Right lung (tissue), 10 donors: ENCODE measurements at places on chromosomes 12 and 14. TPM values are rescaled to one million over a fixed set of nuclear protein-coding genes. Genes with fewer than 3 reads are reported as not detected.
A peak's percentile ranks its signal among the peaks of the same experiment; 100 is the strongest.

- DNase-seq: no peak
Measured at GRCh38 chr14:56630707-56631106, 51.1 kb downstream of the TMEM260 start.

AICDA gene
- polyA plus RNA-seq: 0.15 TPM

CLEC1B gene
- polyA plus RNA-seq: 3.0 TPM

DNA sequence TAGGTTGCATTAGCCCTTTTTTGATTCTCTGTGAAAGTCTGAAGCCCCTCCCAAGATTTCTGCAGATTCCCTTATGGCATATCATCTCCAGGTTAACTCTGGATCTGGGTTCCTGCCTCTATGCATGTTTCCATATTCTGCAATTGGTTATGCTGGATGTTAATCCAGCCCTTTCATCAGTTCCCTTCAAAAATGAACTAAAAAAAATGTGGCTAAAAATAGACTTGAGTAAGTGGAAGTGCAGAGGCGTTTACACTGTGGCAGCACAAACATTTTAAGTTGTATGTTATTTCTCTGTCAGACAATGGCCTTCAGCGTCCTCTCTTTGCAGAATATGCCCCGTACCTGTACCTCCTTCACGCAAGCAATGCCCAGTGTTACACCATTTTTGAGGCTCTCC, 11.4 kb downstream of the MGST1 start:
- no peak for DNase-seq

DNA sequence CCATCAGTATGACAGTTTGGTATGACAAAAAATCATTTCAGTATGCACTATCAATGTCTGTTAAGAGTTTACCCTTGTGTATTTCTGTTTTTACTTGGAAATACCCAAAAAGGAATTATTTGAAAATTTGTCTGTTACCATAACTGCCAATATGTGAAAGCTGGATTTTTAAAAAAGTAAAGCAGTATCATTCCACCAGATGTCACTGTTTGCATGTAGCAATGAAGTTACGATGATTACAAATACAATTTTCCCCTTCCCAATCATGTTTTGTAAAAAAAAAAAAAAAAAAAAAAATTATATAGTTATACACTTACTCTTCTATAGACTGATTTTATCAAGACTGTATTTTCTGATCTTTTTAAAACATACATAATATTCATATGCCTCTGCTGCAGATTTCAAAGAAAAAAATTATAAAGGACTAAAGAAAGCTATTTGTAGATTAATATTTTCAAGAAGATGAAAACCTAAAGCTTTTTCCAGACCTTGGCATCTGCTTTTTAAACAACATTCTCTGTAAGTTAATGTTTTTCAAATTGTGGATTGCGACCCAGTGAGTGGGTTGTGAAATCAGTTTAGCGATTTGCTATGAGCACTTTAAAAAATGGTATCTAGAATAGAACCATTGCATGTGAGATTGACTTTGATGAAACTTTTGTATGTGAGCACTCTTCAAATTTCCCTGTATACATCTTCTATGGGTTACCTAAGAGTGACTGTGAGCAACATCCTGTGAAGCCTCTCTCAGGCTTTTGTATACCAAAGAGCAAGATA, 114.2 kb downstream of the TTC6 start:
- DNase-seq: no peak

GRCh38 chr14:103128631-103129300, 5.5 kb downstream of the TNFAIP2 start:
- DNase-seq: no peak

GRCh38 chr12:26833743-26834490, 923 bp upstream of the ITPR2 start:
- DNase-seq: peak; percentile 47

AHNAK2 gene
- polyA plus RNA-seq: 1.6 TPM

ANHX gene
- not detected for polyA plus RNA-seq

DNA sequence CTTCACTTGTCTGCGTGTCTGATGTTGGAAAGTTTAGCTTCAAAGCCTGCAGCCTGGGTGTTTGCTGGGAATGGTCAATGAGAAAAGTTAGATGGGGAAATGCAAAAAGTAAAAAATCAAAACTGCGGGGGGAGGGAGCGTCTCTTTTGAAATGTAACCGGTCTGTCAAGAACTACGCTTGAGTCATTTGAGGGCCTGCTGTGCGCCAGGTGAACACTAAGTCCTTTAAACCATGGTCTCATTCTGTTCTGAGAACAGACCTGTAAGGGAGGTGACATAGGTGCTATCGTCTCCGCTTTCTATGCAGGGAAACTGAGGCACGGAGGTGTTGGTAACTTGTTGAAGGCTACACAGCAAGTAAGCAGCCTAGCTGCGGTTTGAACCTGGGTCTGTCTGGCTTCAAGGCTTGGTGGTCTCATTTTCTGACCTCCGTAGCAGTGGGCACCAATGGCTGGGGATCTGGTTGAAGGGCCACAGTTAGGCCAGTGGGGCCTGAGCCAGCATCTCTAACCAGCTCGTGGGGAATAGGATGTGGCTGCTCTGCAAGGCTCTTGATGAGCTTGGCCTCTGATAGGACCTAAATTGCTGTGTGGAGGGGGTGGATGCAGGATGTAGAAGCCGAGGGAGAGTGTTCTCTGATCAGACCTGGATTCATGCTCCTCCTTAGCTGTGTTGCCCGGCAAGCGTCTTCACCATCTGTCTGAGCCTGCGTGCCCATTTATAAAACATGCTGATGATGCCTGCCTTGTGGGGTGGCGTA, 41.5 kb downstream of the KCTD10 start:
- no peak for DNase-seq

TMPRSS12 gene
- not detected for polyA plus RNA-seq

CIT gene
- 21.8 TPM for polyA plus RNA-seq

ACRBP gene
- polyA plus RNA-seq: 6.8 TPM

PUS7L gene
- polyA plus RNA-seq: 13.9 TPM

DNA sequence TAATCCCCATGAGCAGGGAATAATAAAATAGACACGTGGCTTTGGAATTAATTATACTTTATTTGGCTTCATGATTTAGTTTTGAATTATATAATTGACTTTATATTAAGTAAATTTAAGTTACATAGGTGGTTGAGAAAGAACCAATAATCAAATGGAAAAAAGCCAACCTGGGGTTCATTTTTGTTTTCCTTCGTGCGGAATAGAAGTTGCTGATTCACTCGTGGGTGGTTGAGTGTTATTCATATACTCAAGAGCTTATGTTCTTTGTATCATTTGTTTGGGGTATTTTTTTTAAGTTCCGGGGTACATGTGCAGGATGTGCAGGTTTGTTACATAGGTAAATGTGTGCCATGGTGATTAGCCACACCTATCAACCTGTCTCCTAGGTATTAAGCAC, 58.0 kb downstream of the ZNF664 start:
- DNase-seq: no peak

- no peak for DNase-seq
Measured at GRCh38 chr12:11653215-11653753, 3.8 kb downstream of the ETV6 start.

JAG2 gene
- polyA plus RNA-seq: 20.0 TPM

CD163 gene
- 16.8 TPM for polyA plus RNA-seq

DNA sequence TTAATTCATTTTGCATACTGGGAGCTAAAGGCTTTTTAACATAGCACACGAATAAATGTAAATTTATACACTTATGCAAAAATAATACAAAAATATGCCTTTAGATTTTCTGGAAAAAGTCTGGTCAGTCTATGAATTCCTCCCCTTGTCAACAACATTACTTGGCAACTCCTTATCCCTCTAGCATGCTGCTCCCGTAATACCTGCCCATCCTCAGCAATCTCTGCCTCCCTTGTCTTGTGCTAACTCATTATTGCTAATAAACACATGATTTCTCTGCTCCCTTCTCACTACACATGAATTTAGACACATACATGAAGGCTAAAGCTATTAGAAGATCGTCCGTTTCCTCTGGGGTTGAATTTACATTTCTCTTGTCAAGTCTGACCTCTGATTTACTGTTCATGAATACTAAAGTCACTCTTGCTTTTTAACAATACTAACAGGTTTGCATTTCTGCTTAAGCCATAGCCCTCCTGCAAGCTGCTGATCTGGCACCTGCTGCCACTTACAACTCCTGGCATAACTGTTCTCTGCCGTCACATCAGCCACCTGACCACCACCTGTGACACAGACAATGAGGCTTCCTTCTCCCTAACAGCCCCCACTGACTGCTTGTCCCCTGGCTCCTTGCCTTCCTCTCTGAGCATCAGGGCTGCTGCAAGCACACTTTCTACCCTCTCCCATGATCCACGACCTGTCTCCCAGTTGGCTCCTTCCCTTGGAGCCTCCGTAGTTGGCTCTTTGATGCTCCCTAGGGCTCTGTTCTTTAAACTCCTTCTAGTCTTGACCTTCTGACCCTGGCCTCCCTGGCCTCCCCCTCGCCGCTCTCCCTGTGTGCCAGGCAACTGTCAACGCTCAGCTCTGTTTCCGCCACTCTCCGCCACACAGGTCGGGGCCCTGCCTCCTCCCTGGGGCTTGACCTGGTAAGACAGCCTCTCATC, 177.6 kb downstream of the CALM1 start:
- DNase-seq: no peak

GAS2L3 gene
- polyA plus RNA-seq: 28.7 TPM

DNA sequence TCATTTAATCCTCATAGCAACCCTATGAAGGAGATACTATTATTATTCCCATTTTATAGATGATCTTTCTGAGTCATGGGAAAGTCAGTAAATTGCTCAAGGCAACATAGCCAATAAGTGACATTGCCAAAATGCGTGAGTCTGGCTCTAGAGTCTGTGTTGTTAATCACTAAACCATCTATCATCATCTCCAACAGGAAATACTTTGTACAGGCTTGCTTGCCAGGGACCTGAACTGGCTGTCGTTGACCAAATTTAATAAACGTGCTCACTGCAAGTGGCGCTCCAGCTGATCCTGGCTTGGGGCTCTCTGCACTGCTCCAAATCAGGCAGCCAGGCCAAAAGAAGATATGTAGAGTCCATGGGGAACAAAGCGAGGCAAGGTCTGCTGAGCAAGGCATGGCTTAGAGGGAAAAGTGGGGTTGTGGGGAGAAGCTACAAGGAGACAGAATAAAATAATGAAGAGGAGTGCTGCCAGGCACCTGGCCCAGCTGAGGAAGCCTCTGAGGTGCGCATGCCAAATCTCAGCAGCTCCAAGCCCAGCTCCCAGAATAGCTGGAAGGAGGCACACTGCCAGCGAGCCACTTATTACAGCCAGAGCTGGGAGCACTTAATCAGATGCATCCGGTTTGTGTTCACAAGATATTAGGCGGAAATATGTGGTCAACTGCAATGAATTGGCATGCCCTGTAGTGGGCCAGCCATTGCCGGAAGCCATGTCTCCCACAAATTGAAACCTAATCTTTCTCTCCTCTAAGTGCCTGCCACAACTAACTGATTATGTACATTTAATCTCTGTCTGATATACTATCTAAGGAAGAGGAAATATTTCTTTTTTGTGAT, 43.3 kb upstream of the PTPRO start:
- DNase-seq: peak; percentile 43

DEPDC4 gene
- 9.2 TPM for polyA plus RNA-seq

- DNase-seq: no peak
Measured at GRCh38 chr14:88143810-88144209, 138.9 kb downstream of the GPR65 start.

GRCh38 chr12:44677724-44678123, 198.4 kb downstream of the NELL2 start:
- no peak for DNase-seq

- no peak for DNase-seq
Measured at GRCh38 chr12:64203036-64203435, 19.1 kb downstream of the KICS2 start.

DNA sequence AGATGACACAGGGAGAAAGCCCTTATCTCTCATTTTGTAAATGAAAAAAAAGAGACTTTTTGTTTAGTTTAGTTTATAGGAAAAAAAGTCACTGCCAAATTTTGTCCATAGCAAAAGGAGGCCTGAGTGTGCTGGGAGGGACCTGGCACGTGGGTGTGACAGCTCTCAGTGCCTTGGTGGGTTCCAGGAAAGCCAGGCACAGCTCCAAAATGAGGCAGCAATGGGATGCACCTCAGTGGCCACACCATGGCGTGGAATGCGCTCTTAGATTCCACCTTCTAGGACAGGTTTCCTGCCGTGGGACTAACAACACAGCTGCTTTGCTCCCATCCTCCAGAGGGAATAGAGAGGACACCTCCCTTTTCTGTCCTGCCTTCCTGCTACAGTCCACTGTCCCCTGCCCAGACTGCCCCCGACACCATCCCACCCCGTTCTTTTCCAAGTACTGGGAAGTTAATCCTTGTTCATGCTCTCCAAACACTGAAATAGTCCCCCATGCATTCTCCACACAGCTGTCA, 207.6 kb downstream of the EMP1 start:
- DNase-seq: no peak

MSI1 gene
- polyA plus RNA-seq: 16.4 TPM

CLEC2A gene
- not detected for polyA plus RNA-seq

- DNase-seq: no peak
Measured at GRCh38 chr14:52977798-52978197, 26.9 kb upstream of the FERMT2 start.

KRT82 gene
- not detected for polyA plus RNA-seq

SERPINA4 gene
- polyA plus RNA-seq: 2.5 TPM

DNA sequence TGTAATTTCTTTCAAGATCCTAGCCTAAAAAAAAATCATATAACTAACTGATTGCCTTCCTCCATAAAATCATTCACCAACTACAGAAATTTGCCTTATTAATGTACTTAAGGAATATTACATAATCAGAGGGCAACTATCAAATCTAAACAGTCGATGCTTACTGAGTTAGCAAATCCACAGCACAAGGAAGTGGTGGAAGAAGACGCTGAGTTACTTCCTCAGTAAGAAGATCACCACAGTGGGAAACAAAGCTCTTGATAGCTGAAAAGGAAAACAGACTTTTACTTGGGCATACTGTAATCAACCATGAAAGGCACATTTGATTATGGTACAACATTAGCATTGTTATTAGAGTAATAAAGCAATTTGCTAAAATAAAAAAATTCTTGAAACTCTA, 48.7 kb downstream of the HEATR5A start:
- DNase-seq: no peak

RPS6KA5 gene
- 8.8 TPM for polyA plus RNA-seq

DYRK4 gene
- 64.7 TPM for polyA plus RNA-seq

GRCh38 chr14:96247031-96247430, 9.0 kb upstream of the BDKRB1 start:
- DNase-seq: no peak

EID3 gene
- 6.2 TPM for polyA plus RNA-seq

DNA sequence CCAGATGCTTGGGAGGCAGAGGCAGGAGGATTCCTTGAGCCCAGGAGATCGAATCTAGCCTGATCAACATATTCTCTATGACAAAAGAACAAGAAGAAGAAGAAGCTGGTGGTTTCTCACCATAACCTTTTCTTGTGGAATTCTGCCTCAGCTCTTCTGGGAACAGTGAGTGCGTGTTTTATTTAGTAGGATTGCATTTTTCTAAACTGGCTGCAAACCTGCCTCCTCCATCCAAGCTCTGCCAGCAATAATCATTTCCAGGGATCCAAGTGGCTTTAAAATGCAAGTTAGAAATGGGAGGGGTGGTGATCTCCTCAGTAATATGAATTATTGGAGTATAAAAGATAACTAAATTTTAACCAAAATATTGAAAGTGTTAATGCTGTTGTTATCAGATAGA, 46.1 kb upstream of the MMP17 start:
- no peak for DNase-seq

DNA sequence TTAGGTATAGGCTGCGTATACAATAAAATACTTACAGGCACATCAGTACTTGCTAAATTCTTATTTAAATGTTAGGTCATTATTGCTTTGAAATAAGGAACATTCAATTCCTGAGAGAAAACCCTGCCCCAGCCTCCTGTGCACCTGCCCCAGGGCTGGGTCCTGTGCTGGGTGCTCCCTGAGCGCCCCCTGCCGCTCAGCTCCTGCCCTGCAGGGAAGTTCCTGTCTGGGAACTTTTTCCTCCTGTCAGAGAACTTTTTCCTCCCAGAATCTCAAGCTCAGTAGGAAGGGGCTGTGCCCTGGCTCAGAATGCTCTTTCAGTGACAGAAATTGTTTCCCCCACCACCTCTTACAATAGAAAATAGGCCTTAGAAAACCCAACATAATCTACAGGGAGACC, 751.1 kb downstream of the TMEM121 start:
- no peak for DNase-seq
